Activated effector memory CD4-positive, alpha-beta T cell treated with Interleukin-2 at 50 U/mL for 16 hours (primary cell): ENCODE measurements at places on chromosomes 5 and 9.
A peak's percentile ranks its signal among the peaks of the same experiment; 100 is the strongest.

GRCh38 chr9:12801663-12802062 is 26.8 kb downstream of the LURAP1L start:
- DNase-seq, result no peak

- no peak for DNase-seq
Measured at GRCh38 chr5:36417221-36417620, 115.5 kb upstream of the RANBP3L start.

GRCh38 chr9:35869621-35870216 is 482 bp downstream of the OR13J1 start:
- DNase-seq, result no peak

DNA sequence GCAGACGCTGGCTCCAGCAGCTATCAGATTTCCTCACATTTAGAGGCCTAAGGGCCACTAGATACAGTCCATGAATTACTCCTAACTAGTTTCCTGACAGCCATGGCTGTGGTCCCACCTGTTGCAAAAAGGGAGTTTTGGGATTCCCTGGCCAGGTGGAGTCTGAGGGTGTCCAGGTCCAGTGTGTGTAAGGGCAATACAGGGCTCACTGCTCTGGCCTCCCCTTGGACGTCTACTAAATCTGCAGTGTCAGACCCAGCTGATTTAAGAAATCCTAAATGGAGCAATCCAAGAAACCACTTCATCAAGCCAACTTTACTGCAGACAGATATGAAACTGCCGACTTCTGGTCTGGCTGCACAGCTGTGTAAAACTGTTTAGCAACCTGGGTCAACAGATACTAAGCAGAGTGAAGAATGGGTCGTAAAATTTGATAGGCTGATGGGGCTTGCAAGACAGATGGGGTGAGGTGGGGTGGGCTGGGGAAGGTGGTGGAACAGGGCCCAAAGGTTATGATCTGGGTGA is 116.4 kb downstream of the GADD45G start:
- DNase-seq, result no peak

GRCh38 chr5:160922311-160922710 is 70.3 kb upstream of the ATP10B start:
- no peak for DNase-seq

DNA sequence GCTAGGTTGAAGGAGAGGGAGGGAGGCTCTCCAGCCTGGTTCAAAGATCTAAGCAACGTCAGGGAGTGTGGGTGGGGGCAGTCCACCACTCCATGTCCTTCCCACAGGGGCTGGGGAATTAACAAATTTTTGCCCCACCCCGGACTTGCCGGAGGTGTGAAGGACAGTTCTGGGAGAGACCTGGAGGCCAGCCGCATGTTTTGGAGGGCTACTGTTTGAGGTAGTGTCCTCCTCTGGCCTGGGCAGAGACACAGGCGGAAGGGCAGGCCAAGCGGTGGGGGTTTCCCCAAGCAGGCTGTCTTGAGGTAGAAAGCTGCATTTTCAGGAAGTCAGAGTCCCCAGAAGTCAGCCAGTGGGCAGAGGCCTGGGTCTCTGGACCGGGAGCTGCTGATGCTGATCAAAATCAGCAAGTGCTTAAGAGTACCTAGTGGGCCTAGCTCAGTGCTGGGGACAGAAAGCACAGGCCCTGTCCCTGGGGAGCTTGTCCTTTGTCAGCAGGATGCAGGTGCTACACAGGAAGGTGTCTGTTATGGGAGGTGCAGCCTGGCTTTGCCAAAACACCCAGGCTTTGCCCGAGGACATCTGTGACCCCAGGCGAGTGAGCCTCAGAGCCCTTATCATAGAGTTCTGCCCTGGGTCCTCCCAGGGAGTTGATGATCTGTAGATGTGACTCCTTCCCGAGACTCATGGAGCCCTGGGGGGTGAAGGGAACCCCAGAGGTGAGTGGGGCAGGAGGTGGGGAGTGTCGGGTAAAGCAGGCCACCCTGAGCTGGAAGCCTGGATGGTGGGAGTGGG is 18.5 kb downstream of the JADE2 start:
- DNase-seq, result no peak

DNA sequence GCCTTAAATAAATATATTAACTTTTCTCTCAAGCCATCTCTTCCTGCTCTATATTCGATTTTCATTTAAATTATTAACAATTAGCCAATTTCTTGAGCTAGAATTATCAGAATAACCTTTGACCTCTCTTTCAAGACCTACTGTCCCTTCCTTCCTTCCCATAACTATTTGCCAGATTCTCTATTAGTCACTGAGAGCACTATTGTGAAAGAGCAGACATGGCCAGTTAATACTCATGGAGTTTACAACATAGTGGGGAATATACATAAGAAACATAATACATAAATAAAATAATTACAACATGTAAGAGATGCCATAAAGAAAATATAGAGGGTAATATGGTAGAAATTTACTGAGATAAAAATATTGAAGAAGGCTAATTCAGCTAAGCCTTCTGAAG is 72.1 kb upstream of the CHD1 start:
- no peak for DNase-seq

- DNase-seq, result no peak
Measured at GRCh38 chr9:37413311-37413710, 9.2 kb upstream of the GRHPR start.

DNA sequence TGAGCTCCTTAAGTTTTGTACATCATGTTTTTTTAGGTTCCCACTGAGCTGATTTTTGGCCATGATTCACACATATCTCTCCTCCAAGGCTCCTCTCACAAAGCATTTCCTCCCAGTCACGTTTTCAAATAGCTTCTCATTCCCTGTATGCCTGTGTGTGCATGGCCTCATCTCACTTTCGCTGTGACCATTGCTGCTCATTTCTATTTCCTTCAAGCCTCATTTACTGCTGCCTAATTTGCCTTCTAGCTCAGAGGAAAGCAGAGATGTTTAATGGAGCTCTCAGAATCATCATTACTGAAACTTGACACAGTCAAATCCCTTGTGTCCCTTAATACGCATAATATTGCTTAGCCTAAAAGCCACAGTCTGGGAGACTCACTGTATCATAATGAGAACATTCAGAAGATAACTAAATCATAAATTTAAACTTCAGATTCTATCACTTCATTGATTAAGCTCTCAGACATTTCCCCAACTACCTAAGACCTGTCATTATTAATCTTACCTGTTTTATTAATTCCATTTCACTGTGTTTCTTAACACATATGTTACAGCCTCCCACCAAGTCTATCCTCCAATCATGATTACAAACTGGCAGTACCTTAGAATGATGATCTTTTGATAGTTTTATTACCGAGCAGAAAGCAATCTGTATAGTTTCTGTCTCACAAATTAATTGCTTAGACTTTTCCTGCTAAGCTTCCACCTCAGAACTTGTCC is 278.3 kb upstream of the PTGER4 start:
- DNase-seq, result no peak

DNA sequence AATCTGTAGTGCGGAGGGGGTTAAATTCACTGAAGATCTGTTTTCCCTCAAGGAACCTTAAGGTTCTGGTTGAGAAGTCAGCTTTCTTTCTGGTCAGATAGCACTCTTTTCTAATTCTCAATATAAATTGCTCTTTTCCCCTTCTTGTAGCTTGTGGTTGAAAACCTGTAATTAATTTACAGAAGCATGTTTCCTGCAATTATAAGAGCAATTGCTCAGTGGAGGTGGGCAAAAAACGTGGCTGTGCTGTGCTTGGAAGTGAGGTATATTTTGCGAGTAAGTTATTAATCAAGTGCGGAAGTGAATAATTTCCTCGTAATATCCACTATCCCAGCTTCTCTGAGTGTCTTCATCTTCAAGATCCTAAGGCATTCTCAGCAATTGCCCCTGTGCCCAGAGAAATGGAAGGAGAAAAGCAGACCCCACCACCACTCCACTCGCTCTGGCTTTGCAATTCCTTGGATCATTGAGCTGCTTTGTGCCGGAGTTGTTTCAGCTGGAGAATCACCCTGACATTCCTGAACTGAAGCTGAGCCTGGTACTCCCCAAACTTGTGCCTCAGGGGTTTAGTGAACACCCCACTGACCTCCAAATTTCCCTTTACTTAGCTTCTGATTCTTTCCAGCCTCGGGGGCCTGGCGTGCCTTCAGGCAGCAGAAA is 140.6 kb downstream of the LRRC70 start:
- DNase-seq, result no peak

- no peak for DNase-seq
Measured at GRCh38 chr9:134676886-134677285, 35.3 kb downstream of the COL5A1 start.

- no peak for DNase-seq
Measured at GRCh38 chr5:31113101-31113500, 80.4 kb upstream of the CDH6 start.

DNA sequence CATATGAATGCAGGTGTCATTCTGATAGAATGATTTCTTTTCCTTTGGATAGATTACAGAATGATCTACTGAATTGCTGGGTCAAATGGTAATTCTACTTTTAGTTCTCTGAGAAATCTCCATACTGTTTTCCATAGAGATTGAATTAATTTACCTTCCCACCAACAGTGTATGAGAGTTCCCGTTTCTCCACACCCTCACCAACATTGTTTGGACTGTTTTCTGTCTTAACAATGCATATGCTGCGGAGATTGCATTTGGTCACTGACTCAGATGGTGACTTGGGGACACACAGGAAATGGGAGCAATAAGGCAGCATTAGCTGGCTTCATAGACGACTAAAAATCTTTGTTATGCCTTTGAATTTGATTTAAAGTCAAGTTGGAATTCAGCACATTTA is 95.9 kb downstream of the CDH6 start:
- no peak for DNase-seq

DNA sequence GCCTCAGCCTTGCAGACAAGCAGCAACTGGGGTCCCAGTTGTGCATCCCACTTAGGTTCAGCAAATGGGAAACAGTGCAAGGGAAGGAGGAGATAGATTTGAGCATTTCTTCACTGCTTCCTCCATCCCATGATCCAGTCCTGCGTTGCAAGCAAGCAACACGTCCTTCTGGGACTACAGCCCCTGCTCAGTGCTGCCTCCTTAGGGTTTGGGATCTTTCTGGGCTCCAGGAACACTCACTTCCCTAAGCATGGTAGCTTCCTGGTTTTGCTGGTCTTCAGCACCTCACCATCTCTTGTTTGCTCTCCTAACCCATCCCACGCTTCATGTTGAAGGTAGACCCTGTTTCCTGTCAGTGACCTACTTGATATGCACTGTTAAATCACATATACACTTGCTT is 444.7 kb downstream of the MED10 start:
- no peak for DNase-seq

GRCh38 chr9:137000177-137000930 is 4.0 kb upstream of the CLIC3 start:
- no peak for DNase-seq

- DNase-seq, result no peak
Measured at GRCh38 chr5:171093598-171093997, 215.4 kb upstream of the TLX3 start.

DNA sequence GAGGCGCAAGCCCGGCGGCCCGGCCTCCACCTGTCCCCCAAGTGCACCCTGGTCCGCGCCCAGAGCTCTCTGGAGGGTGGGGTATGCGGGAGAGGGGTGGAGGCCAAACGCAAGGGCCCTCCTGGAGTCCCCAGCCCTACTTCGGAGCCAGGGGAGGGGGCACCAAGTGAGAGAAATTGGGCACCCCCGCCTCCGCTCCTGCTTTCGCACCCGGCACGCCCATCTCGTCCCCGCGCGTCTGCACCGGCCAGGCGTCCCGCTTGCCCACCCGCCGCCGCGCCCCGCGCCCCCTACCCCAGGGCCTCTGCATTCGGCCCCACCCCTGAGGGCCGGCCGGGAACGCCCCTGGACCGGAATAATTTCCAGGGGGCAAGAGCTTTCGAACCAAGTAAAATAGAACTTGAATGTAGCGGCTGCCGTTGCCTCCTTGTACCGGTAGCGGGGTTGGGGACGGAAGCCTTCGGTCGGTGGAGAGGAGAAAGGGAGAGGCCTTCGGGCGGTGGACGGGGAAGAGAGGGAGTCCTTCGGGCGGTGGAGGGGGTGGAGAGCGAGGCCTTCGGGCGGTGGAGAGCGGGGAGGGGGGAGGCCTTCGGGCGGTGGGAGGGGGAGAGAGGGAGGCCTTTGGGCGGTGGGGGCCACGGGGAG is 694 bp upstream of the PHPT1 start:
- peak; percentile 20 for DNase-seq

- DNase-seq, result no peak
Measured at GRCh38 chr5:88938488-88938887, 55.5 kb upstream of the MEF2C start.

GRCh38 chr5:133410335-133410828 is 202.0 kb downstream of the FSTL4 start:
- no peak for DNase-seq

GRCh38 chr5:133753856-133754255 is 141.5 kb upstream of the FSTL4 start:
- no peak for DNase-seq

- no peak for DNase-seq
Measured at GRCh38 chr9:108621991-108622855, 233.6 kb downstream of the ACTL7B start.

GRCh38 chr5:174340226-174340625 is 294.7 kb downstream of the NSG2 start:
- DNase-seq, result no peak

- DNase-seq, result no peak
Measured at GRCh38 chr9:135305546-135306180, 173.9 kb upstream of the PPP1R26 start.

DNA sequence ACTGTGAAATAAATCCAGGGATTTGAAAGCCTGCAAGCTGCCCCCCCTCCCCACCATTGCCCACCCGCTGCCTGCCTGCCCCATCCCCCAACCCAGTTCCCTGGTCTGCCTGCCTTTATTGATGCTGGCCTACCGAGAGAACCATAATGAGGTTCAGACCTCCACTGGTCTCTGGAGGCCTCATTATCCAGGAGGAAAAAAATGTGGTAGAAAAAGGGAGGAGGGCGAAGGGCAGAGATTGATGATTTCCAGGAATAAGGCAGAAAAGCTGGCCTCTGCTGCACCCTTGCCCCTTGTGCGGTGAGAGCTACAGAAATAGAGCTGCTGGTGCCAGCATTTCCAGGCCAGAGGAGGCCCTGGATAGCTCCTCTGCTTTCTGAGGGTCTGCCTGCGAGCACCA is 216.1 kb downstream of the PAPPA start:
- no peak for DNase-seq

DNA sequence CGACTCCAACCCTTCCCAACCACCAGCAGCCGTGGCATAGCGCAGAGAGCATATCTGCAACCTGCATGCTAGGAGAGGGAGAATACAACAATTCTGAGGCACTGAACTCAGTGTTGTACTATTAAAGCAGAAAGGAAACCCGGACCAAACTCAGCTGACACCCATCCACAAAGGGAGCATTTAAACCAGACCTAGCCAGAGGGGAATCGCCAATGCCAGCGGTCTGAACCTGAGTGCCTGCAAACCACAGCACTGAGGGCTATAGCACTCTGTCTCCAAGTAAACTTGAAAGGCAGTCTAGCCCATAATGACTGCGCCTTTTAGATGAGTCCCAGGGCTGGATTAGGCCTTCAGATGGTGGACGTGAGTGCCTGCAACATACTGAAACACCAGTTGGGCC is 494.4 kb upstream of the PTPRD start:
- DNase-seq, result no peak
